Activated CD8-positive, alpha-beta memory T cell treated with anti-CD3 and anti-CD28 coated beads for 48 hours (primary cell): ENCODE measurements at places on chromosomes 16 and 17.

DNA sequence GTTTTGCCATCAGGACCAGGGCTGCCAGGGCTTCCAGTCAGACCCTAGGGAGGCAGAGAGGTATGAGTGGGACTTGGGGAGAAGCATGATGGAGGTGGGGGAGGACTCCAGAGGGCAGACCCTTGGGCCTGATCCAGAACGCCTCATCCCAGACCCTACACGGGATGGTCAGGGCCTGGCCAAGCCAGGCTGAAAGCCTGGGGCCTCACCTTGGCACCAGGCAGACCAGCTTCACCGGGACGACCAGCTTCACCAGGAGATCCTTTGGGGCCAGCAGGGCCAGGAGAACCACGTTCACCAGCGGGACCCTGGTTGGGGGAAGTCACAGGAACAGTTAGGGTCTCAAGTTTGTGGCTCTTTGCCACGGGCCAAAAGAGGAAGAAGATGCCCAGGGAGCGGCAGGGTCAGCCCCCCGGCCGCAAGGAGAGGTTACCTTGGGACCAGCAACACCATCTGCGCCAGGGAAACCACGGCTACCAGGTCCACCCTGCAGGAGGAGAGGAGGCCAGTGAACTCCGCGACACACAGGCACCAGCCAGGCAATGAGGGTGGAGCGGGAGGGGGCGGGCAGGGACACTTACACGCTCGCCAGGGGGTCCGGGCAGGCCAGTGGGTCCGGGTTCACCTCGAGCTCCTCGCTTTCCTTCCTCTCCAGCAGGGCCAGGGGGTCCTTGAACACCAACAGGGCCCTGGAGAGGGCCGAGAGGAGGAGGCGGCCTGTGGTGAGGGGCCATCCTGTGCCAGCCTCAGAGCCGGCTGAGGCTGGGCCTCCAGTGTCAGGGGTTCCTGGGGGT lies 7.1 kb downstream of the COL1A1 start:
- DNase-seq: no peak

DNA sequence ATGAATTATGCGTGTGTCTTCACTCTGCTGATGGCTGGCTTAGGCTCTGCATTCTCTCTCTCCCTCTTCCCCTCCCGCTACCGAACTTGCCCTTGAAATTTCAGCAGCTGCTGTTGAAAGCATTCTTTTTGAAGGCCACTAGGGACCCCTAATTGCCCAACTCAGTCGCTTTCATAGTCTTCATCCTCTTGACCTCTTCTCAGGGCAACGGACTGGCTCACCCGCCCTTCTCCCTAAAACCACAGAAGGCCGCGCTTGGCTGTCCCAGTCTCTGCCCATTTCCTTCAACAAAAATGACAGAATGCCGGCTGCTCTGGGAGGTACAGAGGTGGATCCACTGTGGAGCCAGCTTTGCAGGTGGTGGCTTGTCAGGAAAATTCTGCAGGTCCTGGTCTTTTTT lies 21.0 kb upstream of the FMNL1 start:
- no peak for DNase-seq

DNA sequence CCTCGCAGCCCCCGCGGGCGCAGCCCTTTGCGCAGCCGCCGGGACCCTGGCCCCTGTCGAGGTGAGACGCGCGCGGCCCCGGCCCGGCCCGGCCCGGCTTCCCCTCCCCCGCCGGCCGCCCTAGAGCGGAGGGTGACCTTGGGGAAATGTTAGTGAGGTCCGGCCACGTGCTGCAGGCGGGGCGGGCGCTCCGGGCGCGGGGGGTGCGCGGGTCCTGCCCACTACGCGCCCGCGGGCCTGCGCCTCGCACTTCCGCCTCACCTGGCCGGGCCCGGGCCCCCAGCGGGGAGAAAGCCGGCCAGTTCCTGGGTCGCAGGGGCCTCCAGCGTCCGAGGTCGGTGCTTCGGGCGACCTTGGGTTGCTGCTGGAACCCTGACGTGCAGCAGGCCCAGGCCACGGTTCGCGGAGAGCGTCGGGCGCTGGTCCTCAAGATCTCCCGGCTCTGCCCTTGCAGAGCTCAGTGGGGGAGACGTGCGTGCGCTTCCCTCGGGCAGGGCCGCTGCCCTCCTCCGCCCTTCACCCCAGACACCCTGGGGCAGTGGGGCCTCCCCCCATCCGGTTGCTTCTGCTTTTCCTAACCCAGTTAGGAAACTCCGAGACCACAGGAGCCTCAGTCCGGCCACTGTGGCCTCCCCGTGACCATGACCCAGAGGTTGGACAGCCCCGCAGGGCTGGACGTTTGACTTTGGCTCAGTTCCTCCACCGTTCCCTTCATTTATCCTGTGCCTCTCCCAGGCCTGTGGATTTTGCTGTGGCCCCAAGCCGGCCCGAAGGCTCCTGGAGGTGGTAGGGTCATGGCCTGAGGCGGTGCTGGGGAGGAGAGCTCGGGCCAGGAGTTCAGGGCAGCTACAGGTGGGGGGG lies 791 bp downstream of the MCRIP2 start:
- DNase-seq: no peak

DNA sequence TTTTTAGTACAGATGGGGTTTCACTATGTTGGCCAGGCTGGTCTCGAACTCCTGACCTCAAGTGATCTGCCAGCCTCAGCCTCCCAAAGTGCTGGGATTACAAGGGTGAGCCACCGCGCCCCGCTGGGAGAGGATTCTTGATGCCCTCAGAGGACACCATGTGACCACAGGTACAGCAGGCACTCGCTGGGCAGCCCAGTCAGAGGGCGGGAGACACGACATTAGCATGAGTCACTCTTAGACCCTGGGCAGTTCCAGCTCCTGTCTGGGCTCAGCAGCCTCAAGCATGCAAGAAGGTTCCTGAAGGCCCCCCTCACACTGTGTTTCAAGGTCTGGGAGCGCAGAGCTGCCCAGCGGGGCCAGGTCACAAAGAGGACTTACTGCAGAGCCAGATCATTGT lies 11.9 kb downstream of the STAC2 start:
- no peak for DNase-seq

DNA sequence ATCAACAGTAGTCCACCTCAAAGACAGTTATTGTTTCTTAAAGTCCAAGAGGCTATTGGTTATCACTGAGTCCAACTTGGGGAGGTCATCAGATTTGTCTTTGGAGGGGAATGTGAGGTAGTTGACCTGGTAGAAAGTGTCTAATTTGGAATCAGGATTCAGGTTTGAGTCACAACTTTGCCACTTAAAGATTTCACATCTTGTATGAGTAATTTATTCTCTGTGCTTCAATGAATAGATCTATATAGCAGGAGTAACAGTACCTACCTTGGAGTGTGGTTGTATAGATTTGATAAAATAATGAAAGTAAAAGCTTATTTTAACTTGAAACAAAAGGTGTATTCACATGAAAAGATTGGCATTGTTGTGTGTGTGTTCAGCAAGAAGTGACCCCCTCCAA lies 119.3 kb upstream of the TBX2 start:
- no peak for DNase-seq

GRCh38 chr17:58401287-58401686 lies 16.0 kb downstream of the RNF43 start:
- DNase-seq: no peak

DNA sequence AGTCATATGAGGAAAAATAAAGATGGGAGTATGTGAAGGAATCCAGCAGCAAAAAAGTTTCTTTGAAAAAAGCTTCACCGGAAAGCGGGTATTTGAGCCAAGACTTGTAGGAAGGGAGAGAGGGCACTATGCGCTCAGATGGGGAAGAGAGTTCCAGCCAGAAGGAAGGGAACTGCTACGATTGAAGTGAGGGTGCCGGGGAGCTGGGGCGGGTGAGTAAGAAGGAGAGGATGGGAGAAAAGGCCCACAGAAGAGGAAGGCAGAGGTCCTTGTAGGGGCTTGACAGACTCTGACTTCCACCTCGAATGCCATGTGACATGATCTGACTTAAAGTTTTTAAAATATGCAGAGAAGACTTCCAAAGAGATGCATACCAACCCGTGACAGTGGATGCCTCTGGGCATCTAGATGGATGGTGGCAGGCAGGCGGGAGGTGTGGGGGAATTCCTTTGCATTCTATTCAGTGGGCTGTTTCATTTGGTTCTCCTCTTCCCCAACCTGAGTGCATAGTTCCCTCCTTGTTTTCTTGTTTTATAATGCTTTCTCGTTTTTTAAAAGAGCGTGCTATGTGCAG lies 44.9 kb downstream of the CDRT4 start:
- no peak for DNase-seq

DNA sequence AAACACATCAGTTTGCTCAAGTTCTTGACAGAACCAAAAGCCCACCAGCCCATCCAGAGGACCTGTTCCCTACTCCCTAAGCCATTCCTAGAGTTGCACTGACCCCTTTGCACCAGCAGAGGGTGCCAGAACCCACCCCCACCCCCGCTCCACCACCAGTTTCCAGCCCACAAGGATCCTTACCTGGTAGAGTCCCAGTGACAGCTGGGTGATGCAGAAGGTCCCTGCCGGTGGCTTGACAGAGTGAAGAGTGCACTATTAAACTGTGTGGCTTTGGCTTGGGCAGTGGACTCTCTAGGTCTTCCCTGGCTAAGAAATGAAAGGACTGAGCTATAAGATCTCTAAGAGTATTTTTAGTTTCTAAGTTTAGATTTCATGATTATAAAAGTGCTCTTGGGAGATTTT lies 73.3 kb upstream of the MTMR4 start:
- peak; percentile 15 for DNase-seq

DNA sequence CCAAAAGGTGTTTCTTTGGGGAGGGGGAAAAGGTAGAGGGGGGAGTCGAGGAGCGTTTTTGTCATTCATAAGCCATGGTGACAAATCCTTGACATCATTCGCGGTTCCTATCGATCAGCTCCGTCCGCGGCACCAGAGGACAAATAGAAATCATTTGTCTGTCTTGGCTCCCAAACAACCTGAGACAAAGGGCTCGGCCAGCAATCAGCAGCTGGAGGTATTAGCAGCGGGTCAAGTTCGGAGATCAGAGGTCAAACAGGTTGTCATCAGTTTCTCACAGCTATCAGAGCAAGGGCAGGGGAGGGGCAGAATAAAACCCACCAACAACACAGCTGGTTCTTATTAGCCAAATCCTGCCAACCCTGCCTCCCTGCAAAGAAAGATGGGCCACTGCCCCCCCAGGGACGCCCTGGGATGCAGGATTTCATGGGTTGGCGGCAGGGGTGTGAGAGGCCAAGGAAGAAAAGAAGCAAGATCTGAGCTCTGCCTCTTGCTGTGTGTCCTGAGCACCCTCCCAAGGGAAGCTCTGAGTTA lies 145.3 kb upstream of the LHX1 start:
- DNase-seq: no peak

GRCh38 chr17:15660077-15660476 lies 24.0 kb downstream of the TRIM16 start:
- DNase-seq: no peak

DNA sequence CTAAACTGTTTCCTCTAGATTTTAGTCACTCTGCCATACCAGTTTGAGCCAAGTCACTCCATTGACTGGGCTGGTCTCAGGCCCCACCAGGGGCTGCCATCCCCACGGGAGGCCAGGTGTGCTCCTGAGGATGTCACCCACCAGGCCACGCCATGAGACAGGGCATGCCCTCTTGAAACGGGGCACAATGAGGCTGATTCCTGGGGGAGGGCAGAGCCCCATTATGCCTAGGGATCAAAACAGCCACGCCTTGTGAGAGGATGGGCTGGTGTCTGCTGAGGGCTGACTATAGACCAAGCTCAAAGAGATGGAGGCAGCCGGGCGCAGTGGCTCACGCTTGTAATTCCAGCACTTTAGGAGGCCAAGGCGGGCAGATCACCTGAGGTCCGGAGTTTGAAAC lies 21.5 kb downstream of the GINS2 start:
- DNase-seq: no peak

- no peak for DNase-seq
Measured at GRCh38 chr16:70715860-70716357, 30.1 kb upstream of the MTSS2 start.

GRCh38 chr17:38967290-38967738 lies at the start of gene FBXO47:
Gene FBXO47 (minus strand): TSS chr17:38967403. CDS start chr17:38963025, 4,378 bp downstream.
- DNase-seq: peak; percentile 54

- DNase-seq: no peak
Measured at GRCh38 chr16:55671206-55671973, 15.6 kb downstream of the SLC6A2 start.

GRCh38 chr17:51742571-51742970 lies 415.9 kb downstream of the CA10 start:
- no peak for DNase-seq

DNA sequence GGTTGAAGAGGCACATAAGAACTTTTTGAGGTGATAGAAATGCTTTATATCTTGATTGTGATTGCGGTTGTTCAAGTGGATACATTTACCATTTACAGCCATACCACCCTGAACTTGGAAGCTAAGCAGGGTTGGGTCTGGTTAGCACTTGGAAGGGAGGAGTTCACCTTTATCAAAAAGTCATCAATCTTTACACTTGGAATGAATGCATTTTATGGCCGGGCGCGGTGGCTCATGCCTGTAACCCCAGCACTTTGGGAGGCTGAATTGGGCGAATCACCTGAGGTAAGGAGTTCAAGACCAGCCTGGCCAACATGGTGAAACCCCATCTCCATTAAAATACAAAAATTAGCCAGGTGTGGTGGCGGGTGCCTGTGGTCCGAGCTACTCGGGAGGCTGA lies 9.5 kb upstream of the GJD3 start:
- DNase-seq: no peak

DNA sequence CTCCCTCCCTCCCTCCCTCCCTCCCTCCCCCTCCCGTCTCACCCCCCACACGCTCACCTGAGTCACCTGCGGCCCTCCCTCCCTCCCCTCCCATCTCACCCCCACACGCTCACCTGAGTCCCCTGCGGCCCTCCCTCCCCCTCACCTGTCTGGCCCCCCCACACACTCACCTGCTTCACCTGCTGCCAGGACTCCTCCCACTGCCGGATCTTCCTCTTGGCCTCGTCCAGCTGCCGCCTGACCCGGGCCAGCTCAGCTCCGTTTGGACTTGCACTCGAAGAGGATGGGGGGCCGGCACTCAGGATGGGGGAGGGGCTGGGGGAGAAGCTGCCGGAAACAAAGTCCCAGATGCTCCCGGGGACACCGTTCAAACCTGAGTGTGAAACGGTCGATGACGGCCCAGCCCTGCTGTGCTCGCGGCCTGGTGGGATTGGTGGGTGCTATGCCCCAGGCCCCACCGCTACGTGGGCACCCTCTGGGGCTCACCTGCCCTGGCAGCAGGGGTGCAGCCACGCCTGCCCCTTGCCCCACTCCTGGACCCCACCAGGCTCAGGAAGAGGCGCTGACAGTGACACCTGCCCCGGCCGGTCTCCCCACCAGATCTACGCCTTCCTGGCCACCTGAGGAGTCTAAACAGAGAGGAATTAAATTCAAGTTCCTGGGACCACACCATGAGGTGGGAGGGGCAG lies 15.9 kb downstream of the GNPTG start:
- no peak for DNase-seq

DNA sequence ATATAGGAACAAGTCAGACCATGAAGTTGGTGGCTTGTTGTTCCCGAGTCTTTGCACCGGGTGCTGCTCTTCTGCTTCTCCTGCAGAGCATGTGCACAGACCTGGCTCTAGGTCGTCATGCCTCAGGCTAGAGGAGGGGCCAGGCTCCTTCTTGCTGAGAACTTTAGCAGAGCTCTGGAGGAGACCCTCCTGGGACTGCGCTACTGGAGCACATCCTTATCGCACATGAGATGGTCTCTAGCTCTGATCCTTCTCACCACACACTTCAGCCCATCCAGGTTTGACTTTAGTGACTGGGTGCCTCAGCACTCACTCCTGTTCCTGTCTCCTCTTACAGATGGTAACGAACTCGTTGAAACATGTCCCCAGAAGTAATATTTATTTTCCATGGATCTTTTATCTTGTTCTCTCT lies 14.9 kb downstream of the FOXK2 start:
- DNase-seq: no peak

GRCh38 chr17:53119773-53120172 lies 703.0 kb upstream of the KIF2B start:
- DNase-seq: no peak
